Cortex of kidney (tissue), 1 donor: ENCODE measurements at places on chromosomes 5 and 9.

- DNase-seq: no peak
These were observed 92.8 kb upstream of the PANK3 start for GRCh38 chr5:168672016-168672415.

DNA sequence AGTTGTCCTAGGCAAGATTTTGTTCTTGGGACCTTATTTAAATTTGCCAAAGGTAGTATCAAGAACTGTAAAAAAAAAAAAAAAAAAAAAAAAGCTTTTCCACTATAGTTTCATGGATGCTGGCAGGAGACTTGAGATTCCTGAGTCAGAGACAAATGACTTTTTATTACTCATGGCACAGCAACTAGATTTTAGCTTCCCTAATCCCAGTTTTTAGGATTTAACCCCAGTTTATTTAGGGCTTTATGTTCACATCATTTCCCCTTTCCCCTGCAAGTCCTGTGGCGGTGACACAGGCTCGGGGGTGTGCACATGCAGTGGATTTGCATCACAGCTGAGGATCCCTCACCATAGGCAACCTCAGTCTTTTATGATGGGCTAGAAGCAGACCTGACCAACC, 144.9 kb downstream of the GOLPH3 start:
- DNase-seq: no peak

DNA sequence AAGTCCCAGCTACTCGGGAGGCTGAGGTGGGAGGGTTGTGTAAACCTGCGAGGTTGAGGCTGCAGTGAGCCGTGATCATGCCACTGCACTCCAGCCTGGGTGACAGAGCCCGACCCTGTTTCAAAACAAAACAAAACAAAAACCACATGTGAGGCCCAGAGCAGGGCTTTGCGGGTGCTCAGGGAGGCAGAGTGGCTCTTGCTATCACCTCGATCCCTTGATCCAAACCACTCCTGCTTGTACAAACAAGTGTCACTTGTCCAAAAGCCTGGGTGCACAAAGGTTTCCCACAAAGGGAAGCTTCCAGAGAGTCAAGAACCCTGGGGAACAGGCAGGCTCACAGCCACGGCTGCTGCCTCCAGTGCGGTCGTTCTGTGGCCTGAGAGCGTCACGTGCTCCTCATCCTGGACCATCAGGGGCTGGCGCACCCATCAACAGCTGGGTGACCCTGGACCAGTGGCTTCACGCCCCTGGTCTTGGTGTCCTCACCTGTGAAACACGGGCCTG, 162.7 kb downstream of the C9orf50 start:
- DNase-seq: no peak

DNA sequence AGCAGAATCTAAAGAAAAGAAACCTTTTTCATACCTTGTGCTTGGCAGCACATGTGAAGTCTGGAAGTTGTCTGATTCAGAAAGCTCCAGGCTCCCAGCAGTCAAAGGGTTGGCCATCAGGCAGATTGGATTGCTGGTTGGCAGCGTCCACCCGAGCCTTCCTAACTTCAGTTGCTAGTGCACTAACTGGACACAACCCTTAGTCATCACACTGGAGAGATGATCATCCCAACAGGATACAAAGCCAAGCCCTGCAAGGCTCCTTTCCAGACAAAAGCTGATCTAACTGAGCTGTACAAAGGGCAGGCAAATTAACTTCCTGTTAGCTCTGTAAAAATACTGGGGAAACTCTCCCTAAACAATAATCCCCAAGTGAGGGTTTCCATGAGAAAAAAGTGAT, 185.6 kb downstream of the SNX18 start:
- no peak for DNase-seq

DNA sequence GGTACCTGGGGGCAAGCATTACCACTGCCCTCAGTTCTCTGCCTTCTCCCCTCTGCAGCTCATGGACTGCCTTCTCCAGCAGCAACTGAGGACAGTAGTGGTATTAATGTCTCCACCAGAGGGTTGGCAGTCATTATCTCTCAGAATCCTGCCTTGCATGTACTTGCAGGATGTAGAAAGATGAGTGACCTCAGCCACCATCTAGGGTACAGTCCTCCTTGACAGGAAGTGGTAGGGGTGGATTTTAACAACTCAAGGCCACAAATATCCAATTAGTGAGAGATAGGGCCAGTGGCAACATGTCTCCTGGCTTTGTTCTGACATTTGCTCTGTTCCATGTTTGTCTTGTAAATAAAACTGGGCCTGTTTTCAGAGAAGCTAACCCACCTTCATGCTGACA, 47.2 kb downstream of the F2R start:
- no peak for DNase-seq
